ENCODE measurements at places on chromosomes 4 and X. TPM values are rescaled to one million over a fixed set of nuclear protein-coding genes. Genes with fewer than 3 reads are reported as not detected.

Gene ZNF182
- 1.2 TPM for total RNA-seq

Gene SMR3B
- total RNA-seq, result not detected

- peak; percentile 58 for DNase-seq
- 0 out of 2 replicates have a peak overlapping the region, but pooled peaks have one; percentile 5 for H3K27ac ChIP-seq
- no peaks in the 10 kb centered on the region for H3K27me3 ChIP-seq
These were observed 951 bp downstream of the SH3BP2 start for GRCh38 chr4:2793586-2794485.

DNA sequence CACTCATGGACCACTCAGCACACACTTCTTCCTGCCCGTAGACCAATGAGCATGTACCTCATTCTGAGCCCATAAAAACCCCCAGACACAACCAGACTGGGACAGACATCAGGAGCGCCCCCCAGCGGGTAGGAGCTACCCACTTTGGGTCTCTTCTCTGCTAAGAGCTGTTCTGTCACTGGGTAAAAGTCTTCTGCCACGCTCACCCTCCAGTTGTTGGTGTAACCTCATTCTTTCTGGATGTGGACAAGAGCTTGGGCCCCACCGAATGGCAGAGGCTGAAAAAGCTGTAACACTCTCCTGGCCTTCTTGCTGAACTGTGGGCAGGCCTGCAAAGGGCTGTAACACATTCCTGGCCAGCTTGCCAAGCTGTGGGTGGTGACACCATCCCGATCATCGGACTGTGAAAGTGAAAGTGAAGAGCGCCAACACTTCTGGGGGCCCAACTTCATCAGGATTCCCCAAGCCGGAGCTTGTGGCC, 137.6 kb downstream of the TECRL start:
- H3K27ac ChIP-seq, result no peak overlapping the region
- H3K4me3 ChIP-seq, result peak overlapping the region; percentile 68
- no peaks in the 10 kb centered on the region for H3K27me3 ChIP-seq

GRCh38 chr4:188127214-188127874, 11.9 kb upstream of the TRIML1 start:
- DNase-seq, result peak; percentile 63
- no peaks in the 10 kb centered on the region for H3K36me3 ChIP-seq
- H3K4me3 ChIP-seq, result no peak overlapping the region
- no peaks in the 10 kb centered on the region for H3K27me3 ChIP-seq
- H3K27ac ChIP-seq, result no peak overlapping the region
- no peaks in the 10 kb centered on the region for H3K4me1 ChIP-seq

- H3K27me3 ChIP-seq, result no peaks in the 10 kb centered on the region
- no peak overlapping the region for H3K27ac ChIP-seq
- no peak overlapping the region for H3K4me3 ChIP-seq
- peaks cover 15% of the 10 kb centered on the region for H3K4me1 ChIP-seq
These were observed 10.8 kb upstream of the RHOH start for GRCh38 chr4:40185830-40186664.

DNA sequence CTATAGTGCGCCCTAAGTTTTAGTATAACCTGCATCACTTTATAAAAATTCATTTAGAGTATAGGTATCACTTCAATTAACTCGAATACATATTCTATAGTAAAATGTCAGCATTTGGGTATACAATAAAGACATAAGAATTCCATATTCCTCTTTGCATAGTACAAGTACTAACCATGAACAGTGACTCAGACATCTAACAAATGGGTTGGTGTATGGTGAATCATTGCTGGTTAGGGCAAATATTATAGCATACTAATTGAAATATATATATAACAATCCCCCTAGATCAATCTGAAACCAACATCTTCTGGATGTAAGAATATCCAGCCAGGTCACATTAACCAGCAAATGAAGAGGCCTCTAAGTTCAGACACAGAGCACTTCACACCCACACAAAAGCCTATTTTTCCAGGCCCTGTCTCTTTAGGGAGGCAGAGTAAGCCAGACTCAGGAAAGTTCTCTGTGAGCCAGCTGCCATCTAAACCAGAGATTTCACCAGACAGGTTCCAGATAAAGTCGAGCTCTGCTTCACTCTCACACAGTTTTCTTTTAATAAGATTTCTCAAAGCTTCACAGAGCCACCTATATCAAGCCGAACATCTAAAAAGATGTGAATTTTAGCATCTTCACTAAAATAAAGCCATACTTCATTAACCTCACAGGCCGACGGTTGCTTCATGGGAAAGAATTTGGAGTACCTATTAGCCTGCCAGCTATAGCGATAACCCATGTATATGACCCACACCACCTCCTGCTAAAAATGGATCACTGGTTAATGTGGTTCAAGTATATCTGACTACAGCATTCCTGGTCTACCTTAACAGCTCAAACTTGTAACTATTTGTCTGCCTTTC, 200.0 kb upstream of the FTHL17 start:
- no peak overlapping the region for H3K27ac ChIP-seq
- H3K36me3 ChIP-seq, result no peaks in the 10 kb centered on the region
- no peak overlapping the region for H3K4me3 ChIP-seq
- peak; percentile 2 for DNase-seq
